Ovary (tissue), 10 donors: ENCODE measurements at places on chromosomes 11 and 22. TPM values are rescaled to one million over a fixed set of nuclear protein-coding genes. Genes with fewer than 3 reads are reported as not detected.

DNA sequence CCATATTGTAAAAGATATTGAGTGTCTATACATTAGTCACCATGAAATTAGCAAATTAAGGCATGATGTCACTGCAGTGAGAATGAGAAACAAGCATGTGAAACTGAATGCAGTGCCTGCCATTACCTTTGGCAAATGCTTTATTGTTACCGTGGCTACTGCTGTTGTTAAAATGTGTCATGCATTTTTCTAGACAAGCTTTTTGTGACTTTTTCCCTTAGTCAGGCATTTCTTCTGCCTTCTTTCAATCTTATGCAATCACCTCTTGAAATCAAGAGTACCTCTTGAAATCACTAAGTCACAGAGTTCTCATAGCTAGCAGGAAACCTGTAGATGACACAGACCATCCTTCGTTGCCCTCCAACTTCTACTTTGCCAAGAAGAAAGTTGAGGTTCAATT, 461.7 kb upstream of the TENM4 start:
- no peak for DNase-seq

DNA sequence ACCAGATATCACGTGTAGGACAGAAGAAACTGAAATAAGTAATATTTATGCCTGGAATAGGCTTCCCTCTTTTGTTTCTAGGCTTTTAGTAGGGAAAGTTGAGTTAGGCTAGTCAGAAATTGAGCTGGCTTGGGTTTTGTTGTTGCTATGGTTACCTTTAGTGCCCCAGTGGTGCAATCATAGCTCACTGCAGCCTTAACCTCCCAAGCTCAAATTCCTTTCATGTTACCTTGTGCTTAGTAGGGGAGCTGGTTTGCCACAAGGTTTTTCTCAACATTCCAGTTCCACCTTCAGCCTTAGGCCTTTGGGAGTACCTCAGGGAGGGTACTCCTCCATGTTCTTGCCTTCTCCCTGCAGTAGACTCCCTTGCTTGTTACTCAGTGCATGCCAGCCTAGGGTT, 69.1 kb upstream of the SUSD2 start:
- no peak for DNase-seq

DNA sequence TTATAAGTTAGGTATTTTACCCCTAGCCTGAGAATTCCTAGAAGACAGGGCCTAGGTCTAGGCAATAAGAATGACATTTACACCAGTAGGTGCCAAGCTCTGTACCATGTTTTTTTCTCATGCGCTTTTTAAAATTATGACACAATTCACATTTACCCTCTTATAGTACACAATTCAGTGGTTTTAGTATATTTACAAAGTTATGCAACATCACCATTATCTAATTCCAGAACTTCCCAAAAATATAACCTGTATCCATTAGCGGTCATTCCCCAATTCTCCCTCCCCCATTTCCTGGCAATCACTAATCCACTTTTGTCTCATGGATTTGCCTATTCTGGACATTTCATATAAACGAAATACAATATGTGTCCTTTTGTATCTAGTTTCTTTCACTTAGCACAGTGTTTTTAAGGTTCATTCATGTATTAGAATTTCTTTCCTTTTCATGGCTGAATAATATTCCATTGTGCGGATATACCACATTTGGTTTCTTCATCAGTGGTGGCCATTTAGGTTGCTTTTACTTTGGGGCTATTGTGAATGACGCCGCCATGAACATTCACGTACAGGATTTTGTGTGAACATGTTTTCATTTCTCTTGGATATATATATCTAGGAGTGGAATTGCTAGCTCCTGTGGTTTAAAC, 92.4 kb downstream of the MICAL2 start:
- no peak for DNase-seq

MMP12 gene
- total RNA-seq: not detected

- DNase-seq: no peak
Measured at GRCh38 chr11:11960687-11961086, 47.7 kb downstream of the DKK3 start.

IFITM10 gene
- total RNA-seq: 0.56 TPM

- DNase-seq: no peak
Measured at GRCh38 chr11:4821021-4821420, at the start of gene OR51F2. TSS of gene OR51F2 (plus strand) at chr11:4821321. CDS start at chr11:4821422, 101 bp downstream.

DNA sequence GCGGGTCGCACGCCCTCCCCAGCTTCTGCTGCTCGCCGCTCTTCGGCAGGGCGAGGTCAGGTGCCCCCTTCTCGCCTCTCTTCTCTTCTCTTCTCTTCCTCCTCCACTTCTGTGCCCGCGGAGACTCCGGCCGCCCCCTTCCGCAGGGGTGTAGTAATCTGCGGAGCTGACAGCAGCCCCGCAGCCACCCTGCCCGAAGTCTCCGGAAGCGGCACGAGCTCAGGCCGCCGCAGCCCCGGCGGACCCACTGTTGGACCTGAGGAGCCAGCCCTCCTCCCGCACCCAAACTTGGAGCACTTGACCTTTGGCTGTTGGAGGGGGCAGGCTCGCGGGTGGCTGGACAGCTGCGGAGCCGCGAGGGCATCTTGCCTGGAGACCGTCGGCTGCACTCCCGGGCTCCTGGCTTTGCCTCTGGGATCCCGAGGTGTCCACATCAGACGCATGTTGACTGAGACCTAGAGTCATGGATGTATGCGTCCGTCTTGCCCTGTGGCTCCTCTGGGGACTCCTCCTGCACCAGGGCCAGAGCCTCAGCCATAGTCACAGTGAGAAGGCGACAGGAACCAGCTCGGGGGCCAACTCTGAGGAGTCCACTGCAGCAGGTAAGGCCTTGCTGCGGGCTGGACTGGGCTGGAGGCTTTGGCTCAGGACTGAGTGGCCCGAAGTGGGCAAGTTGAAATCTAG, 486 bp downstream of the STIM1 start:
- peak; percentile 62 for DNase-seq

TRABD gene
- total RNA-seq: 26.1 TPM
